ENCODE measurements at places on chromosomes 5 and 9.

DNA sequence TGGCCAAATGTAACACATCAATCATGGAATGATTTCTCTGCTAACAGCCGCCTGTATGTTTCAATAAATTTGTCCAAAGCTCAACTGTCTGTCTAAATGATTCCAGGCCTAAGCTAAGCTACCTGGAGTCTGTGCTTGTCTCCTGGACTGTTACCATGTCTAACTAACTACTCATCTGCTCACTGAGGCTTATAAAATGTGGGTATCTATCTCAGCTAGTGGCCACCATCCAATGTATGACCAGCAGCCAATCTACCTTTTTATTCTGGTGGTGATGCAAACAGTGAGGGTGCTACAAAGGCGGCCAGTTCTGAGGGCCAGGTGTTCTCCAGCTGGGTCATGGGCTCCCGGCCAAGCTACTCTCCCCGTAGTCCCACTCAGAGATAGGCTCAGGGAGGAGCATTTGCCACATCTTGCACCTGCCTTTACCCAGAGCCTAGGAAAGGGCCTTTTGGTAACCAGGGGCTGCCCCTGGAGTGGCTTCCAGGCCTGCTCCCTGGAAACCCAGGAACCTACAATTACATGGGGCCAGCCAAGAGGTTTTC is 59.1 kb downstream of the PFDN1 start:
- DNase-seq: no peak

- no peak for DNase-seq
Measured at GRCh38 chr9:82363682-82364081, 375.1 kb downstream of the SPATA31D1 start.

DNA sequence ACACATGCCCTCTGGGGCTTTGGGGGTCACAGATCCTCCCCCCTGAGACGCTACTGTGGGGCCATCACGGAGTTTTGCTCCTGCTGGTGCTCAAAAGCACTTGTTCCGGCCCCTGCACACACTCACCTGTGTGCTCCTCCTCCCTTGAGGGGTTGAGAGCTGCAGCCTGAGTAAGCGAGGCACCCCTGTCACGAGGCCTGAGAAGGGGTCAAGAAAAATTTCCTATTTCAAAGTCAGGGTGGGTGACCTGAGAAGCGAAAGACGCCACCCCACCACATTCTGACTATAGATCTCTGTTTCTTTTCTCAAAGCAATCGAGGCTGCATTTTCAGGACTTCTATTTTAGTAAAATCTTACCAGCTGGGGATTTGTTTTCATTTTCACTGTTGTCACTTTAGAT is 138.5 kb downstream of the DCP2 start:
- DNase-seq: no peak

GRCh38 chr5:96254980-96255691 is 177.9 kb downstream of the PCSK1 start:
- DNase-seq: no peak

DNA sequence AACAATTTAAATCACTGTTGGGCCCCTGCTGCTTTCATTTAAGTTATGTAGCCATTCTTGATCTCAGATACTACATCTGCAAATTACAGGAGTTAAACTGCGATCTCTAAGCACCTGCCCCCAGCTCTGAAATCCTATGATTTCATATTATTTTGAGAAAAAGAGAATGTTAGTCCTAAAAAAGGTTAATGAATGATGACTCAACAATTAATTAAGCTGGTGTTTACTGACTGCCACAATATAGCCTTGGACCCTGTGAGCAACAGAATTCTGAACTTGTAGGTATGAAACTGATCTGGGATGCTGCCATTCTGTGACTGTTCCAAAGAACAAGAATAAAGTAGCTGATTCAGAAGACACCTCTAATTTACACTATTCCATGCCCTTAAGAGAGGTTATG is 124.4 kb upstream of the FBXL7 start:
- DNase-seq: no peak

GRCh38 chr9:18623221-18624079 is 149.5 kb downstream of the ADAMTSL1 start:
- no peak for DNase-seq

DNA sequence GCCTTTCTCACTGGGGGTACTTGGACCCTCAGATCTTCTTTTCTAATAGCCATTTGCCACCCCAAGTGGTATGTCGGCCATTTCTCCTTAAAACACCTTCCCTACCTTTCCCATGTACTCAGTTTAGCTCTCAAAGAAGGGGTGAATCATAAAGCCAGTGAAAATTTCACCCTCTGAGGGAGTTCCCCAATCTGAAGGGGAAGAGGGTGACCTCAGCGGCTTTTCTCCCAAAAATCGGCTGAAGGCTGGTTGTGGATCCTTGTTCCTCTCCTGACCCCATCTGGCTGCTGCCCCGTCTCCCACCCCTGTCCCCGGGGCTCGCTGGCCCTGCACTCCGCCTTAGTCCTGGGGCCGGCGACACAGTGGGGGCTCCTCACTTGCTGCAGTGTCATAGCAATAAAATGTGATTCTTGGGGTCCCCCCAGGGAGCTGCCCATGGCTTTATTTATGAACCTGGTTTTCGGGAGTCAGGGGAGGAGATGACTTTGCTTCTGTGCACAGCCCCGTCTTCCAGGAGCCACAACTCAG is 17.3 kb upstream of the LTC4S start:
- no peak for DNase-seq

GRCh38 chr5:151406322-151406947 is 41.0 kb upstream of the SLC36A1 start:
- no peak for DNase-seq

DNA sequence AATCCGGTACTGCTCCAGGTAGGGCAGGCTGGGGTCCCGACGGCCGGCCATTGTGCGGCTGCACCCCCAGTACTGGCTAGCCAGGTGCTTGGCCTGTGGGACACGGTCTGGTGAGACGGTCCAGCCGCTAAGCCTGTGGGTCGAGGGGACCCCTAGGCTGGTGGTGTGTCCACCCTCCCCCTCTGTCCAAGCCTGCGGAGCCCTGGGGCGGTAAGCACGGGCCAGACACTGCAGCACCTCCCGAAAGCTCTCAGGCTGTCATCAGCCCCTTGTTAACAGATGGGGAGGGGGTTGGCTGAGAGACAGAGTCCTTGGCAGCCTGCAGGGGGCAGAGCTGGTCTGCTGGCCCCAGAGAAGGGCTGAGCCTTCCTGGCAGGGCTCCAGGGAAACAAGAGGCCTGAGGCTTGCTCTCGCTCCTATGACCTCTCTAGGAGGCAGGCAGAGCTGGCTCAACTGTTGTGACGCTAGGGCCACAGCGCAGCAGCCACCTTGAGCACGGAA is 11.8 kb upstream of the MRNIP start:
- DNase-seq: no peak
